Stimulated activated CD4-positive, alpha-beta T cell treated with anti-CD3 and anti-CD28 coated beads, Interleukin-4, amount 100 ng/mL, for 1 hour (primary cell): ENCODE measurements at places on chromosomes 5 and 9.

DNA sequence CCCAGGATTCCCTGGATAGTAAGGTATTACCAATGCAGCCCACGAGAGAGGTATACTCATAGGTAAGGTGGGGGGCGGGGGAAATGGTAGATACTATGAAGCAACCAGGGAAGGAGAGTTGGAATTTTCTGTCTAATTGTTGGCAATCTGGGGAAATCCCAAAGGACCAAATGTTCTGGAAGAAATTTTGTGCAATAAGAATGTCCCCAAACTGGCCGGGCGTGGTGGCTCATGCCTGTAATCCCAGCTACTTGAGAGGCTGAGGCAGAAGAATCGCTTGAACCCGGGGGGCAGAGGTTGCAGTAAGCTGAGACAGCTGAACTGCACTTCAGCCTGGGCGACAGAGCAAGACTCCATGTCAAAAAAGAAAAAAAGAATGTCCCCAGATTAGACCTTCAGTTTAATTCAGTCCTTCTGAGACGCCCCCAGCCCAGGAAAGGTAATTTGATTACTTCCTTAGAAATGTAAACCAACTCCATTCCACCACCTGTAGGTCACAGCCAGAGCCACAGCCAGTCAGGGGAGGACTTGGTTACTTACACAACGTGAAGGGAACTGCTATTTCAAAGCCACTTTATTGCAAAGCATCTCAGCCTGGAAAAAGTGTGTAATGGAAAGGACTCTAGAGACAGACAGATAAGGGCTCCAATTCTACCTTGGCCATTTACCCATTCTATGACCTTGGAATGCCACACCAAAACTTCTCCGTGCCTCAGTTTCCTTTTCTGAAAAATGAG is 50.0 kb upstream of the KLF4 start:
- no peak for DNase-seq

DNA sequence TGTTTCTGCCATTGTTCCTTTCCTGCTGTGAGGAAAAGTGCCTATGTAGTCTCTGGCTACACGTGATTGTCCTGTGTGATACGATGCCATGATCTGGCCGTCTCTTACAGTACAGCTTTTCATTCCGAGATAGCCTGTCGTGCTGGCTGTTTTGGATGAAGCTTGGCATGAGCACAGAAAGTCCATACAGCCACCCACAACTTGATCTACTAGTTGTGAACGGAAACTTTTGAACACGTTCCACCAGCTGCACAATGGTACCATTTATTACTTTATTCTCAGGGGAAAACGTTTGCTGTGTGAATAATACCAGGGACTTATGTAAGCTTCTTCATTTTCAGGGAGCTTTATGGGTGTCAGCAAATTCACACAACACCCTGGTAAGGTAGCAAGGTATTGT is 217.6 kb upstream of the ANKRD55 start:
- no peak for DNase-seq

DNA sequence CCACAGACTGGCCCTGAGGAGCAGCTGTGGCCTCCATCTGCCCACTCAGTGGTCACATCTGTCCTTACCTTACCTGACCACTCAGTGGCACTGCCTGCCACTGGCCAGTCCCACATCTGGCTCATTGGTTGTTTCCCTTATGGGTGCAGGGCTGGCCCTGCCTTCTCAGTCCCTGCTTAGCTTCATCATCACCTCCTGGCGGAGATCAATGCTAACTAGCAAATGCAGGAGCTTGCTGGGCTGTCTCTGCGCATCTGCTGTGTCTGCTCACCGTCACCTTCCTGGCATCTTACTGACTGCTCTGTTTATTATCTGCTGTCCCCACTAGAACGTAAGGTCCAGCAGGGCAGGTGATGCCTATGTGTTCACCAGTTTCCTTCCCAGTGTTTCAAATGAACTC is 356.9 kb downstream of the SEMA5A start:
- no peak for DNase-seq

DNA sequence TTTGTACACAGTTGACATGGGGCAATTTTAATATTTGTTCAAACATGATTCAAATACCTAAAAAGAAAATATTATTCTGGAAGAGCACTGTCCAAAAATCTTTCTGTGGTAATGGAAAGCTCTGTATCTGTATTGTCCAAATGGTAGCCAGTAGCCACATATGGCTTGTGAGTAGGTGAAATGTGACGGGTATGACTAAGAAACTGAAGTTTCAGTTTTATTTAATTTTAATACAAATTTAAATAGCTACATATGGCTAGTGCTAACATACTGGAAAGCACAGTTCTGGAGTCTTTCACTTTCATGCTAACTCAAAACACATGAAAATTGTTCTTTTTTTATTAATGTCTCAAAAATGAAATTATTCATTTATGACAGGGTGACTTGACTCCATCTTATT is 132.6 kb downstream of the PLK2 start:
- DNase-seq, result no peak

DNA sequence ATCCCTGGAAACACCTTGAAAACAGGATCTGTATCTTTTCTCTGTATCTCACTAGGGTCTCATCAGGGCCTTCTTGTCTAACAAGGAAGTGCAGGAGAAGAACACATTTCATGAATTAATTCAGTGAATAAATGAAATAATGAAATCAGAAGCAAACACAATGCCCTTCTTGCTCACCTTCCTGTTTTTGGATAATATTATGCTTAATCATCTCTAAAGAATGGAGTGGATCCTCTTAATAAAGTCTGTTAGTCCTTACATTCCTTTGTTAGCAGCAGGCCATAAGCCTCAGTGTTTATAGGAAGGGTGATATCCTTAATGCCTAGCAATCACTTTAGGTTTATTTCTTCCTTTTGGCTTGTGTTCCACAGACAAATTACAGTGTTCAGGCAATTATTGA is 837.1 kb upstream of the SEMA6A start:
- DNase-seq, result no peak
